ENCODE measurements at places on chromosomes 1 and 21.
A peak's percentile ranks its signal among the peaks of the same experiment; 100 is the strongest.

- no peak for DNase-seq
These were observed 38.2 kb downstream of the TTLL7 start for GRCh38 chr1:83960669-83961277.

DNA sequence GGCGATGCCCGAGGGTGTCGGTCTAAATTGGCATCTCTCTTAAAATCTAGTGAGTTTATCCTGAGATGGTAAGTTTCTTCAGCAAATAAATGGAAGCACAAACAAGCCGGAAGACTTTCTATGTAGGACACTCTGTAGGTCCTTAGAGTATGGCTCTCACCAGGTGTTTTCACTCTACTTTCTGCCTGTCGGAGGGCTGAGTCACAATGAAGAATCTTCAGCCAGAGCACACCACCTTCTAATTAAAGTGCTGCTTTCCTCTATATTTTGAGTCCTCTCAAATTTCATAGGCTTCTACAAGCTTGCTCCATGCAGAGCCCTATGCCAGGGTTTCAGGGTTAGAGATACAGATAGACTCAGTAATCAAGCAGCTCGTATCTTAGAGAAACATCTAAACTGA is 27.1 kb downstream of the KCNK1 start:
- DNase-seq: no peak

- no peak for DNase-seq
These were observed 183.8 kb downstream of the DISC1 start for GRCh38 chr1:231810415-231810814.

DNA sequence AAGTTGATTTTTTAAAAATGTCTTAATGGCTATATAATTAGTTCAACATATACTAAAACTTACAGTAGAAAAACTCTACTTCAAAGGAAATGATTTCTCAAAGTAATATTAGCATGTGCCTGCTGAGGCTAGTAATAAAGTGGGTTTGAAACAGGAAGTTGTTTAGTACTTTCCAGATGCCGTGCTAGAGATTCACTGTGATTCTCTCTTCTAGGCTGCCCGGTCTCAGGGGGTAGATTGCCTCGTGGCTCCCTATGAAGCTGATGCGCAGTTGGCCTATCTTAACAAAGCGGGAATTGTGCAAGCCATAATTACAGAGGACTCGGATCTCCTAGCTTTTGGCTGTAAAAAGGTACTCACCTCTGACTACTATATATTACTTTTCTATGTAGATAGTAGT is 9.1 kb downstream of the EXO1 start:
- DNase-seq: no peak

DNA sequence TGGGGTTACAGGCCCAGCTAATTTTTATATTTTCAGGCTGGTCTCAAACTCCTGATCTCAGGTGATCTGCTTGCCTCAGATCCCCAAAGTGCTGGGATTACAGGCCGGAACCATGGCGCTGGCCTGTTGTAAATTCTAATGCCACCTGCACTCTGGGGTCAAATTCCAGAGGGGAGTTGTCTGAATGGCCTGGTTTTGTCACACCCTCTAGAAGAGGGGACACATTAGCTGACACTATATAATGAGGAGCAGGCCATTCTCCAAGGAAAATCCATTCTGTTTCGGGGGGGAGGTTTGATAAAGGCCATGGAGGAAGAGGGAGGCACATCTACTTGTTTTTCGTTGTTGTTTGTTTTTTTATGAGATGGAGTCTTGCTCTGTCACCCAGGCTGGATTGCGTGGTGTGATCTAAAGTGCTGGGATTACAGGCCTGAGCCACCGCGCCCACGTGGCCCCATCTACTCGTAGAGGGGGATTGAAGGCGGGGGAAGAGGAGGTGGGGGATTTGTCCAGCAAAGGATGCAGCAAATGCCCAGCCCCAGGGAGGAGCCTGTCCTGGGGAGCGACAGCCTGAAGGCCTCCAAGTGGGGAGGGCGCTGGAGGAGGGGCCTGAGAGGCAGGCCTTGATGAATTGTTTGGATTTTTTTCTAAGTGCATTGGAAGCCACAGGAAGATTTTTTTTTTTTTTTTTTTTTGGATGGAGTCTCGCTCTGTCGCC is 78.4 kb upstream of the SLC45A1 start:
- peak; percentile 34 for DNase-seq

- DNase-seq: no peak
These were observed 39.6 kb downstream of the MPZL1 start for GRCh38 chr1:167761400-167761799.

DNA sequence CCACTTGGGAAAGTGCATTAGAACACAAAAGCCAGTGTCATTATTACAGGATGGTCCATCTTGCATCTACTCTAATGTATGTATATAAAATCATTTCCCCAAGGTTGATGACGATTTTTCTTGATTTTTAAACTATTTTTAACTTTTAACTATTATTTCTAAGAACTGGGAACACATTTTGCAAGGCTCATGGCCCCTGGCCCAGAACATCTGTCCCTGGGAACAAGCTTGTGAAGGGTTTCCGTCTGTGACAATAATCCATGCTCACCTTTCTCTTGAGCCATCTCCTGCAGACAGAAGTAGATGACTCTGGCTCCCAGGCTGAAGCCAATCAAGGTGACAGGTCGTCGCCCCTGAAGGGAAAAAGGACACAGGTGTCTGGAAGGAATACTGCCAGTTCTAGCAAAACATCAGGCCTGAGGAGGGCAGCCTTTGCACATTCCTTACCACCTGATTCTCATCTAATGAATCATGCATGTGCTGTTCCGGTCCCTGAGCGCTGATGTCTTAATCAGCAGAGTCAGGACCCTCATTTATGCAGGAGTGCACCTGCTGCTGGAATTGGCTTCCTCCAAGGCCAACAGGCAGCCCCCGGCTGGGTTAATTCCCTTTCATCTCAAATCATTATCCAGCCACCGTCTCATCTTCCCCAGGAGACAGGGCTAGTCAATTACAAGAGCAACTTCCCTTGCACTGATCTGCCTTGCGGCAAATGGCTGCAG is 62.5 kb downstream of the TMCO4 start:
- DNase-seq: peak; percentile 18

GRCh38 chr1:112855152-112855828 is 100.7 kb downstream of the SLC16A1 start:
- DNase-seq: no peak

DNA sequence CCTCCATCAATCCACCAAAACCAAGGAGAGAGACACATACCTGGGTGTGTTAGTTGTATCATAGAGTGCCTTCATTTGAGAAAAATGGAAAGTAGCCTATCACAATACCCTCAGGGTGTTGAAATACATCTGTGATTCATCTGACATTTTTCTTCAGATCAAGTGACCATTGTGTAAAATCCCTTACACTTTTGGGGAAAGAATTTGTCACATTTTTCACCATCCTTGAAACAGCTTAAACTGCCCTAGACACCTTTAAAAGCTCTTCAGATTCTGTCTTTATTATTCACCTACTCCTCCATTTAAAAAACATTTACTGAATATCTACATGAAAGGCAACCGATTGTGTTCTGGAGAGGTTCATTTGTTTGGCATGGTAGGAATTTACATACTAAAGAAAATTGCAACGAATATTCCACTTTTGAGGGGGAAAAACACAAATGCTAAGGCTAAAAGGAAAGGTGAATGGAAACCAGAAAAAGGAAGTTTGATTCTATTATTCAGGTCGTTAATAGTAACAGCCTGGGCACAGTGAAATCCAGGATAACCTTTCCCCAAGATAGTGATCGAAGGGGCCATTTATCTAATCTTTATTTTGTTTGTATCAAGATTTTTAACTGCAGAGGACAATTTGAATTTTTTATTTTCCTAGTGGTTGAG is 70.4 kb upstream of the SAMSN1 start:
- peak; percentile 38 for DNase-seq

DNA sequence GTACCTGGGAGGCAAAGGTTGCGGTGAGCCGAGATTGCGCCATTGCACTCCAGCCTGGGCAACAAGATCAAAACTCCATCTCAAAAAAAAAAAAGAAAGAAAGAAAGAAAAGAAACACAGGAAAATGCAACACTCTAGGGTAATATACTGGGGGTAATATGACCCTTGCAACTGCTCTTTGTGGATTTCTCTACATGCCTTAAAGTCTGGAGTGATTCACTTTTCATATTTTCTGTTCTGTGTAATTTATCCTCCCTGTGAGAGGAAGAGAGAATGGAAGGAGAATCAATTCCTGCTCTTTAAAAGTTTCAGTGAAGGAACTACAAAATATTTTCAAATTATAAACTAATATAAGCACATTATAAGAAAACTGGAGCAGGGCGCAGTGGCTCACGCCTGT is 22.7 kb downstream of the RIT1 start:
- DNase-seq: no peak

DNA sequence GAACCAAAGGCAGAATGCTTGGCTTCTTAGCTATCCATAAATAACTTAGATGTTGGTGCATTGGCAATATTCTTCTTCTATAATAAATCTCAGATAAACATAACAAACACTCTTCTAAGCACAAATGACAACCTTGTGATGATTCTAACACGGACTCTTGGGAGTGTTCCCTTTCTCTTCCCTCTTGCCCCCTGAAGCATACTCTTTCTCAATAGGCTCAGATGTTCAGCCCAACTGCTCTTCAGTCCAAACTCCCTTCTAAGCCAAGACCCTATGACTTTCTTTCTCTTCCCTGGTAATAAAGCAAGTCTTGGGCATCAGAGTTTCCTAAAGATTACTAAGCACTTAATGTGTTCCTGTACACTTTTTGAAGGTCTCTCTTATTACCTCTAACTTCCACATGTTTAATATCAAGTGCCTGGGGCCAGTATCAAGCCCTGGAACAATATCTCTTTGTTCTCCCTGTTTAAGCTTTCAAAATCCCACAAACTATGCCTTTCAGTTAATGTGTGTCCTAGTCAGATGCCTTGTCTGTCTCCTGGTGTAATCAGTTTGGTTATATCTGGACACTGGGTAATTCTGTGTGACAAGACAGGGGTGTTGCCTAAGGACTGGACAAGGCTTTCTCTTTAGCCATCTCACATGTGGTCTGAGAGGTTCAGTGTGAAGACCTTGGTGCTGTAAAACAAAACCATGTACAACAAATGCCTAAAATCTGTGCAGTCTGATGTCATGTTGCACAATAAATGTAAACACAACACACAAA is 92.9 kb upstream of the IVNS1ABP start:
- DNase-seq: no peak

DNA sequence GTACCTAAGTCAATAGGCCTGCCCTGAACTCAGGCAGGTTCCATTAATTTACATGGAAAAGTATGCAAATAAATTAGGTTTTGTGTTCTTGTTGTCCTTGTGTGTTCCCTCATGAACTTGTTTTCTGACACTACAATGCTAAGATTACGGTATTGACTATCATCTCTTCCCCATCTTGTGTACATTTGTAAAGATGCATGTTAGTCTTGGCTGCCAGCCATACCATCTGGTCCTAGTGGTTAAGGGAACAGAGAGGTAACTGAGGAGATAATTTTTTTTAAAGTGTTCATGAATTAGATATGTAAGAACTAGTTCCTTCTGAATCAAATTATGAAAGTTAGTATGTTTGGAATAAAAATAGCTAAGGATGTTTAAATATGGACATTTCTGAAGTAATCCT is 167.6 kb upstream of the ADAMTS5 start:
- no peak for DNase-seq

Data from PC-9 (cell line).